ENCODE measurements at places on chromosomes 2 and 18. TPM values are rescaled to one million over a fixed set of nuclear protein-coding genes. Genes with fewer than 3 reads are reported as not detected.

GRCh38 chr2:196592331-196592910 lies 47.1 kb upstream of the CCDC150 start:
- peak; percentile 67 for DNase-seq

- no peak for DNase-seq
Observed at GRCh38 chr2:121828281-121828731, 72.9 kb downstream of the TSN start.

DNA sequence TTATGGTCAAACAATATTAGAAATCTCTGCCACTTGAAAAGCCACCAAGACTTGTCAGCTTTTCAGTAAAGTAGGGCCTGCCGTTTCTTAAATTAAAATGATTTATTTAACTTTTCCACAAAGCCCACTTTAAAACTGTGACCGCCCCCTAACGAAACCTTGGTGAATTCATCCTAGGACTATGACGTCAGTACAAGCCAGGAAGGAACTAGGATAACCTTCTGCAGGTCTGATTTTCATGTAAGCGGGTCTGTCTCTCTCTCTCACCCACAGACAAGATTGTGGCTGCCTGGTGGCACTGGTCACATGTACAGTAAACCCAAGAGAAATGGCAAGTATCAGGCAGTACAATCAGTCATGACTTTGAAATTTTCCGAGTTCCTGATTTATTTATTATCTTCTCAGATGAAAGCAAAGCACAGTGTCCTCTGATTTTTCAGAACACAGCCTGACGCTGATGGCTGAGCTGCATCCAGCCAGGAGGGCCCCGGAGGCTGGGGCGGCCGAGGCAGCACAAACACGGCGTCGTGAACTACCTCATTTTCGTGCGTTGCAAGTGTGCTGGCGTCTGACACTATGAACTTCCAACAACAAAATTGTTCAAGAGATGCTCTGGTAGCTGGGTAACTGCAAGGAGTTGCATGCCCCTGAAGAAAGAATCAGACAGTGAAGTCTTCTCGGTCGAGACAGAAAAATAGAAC lies 18.9 kb downstream of the SALL3 start:
- DNase-seq: no peak

- DNase-seq: no peak
Observed at GRCh38 chr2:71130905-71131244, 441 bp downstream of the MPHOSPH10 start.

DNA sequence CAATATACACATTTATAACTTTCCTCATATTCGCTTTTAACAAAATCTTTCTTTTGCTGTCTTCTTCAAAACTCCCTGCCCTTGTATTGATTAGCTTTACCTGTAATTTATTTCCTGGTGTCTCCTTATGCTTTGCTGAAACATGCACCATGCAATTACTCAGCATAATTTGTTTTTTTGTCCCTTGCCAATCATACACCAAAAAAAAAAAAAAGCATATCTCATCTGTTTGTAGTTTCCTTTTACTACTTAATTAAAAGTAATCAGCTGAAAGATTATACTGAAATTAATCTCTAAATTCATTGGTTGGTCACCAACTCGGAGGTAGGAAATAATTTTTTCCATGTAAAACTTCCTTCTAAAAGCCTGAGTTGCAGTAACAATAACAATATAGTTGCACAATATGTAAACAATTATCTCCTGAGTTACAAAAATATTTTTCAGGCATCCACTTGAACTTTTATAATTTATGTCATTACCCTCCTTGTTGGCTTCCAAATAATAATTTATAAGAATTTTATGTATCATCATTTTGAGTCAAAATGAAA lies 53.0 kb upstream of the ROCK1 start:
- DNase-seq: peak; percentile 18

DNA sequence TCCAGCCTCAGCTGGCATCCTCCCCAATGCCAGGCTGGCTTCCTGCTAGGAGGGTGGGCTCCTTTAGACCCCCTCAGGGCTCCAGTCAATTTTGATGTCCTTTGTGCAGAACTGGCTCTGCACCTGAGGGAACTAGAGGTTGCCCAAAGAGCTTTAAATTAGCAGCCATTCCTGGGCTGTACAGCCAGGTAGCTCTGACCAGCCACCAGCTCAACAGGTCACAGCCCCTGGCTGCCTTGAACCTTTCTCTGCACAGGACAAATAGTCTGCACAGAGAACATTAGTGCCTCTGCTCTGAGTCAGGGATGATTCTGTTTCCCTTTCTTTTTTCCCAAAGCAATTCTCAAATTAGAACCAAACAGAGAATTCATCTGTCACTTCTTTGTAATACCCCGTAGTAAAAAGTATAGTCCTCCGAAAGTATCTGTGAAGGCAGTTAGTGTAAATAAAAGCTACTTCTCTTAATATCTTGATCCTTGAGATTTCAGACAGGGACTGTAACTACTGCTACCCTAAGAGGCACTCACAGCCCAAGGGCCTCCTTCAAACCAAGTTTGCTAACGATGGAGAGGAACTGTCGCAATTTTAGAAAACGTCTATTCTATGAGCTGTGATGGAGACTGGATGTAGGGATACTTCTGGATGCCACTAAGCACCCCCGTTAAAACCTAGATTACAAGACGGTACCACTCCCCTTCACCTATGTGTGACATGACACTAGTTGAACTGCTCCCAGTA lies 3.0 kb downstream of the TTC32 start:
- no peak for DNase-seq

GRCh38 chr2:227117852-227118251 lies 46.2 kb downstream of the COL4A4 start:
- DNase-seq: no peak

DNA sequence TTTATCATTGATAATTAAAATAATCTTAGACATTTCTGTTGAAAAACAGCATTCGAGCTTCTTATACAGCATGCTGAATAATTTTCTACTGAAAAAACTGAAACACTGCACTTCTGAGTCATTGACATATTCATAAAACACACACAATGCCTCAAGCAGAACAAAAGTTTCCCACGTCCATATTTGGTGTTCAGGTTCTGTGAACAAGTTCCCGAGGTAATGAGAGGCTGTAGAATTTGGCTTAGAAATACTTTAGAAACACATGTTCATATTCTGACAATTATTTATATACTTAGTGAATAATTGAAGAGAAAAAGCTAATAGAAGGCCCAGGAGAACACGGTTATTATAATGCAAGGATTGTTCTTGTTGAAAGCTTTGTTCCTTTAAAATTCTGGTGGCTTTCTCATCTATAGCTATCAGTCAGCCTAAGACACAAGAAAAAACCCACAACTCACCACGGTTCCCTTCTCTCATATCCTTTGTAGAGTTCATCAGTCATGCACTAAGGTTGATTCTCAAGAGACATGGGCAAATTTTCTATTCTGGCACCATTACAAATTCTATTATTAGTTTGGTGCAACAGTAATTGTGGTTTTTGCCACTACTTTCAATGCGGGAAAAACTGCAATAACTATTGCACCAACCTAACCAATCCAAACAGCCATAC lies 194.4 kb downstream of the TMX3 start:
- no peak for DNase-seq

- DNase-seq: peak; percentile 51
Observed at GRCh38 chr18:23053776-23054457, 81.4 kb upstream of the CABLES1 start.

DNA sequence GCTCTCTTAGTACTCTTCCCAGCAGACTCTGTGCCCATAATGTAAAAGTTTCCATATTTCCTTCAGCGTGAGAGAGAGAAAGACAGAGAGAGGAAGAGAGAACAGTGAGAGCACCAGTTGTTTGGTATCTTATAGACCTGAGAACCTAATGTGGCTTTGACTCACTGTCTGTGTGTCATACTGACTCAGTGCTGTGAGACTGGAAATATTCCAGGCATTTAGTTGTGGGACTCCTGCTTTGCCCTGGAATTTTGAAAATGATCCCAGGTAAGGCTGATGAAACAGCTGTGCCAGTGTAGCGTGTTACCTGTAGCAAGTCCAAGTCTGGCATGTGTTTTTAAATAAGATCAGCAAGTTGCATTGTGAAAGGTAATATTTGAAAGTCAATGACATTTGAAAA lies 87.9 kb upstream of the KCNH7 start:
- no peak for DNase-seq

DNA sequence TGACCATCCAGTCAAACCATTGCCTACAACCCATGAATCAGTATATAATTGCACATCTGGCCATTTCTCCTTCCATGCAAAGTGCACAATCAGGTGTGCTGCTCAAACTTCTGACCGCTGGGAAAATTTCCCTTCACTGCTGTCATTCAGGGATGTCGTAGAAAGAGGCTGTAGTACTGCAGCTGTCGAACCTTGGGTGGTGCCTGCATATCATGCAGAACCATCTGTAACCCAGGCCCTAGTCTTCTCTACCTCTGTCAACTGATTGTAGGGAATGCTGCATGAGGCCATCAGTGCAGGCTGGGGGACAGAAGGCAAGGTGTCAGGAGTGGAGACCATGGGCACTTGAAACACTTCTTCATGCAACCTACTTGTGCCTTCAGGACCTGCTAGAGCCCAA lies 267.5 kb downstream of the CALCRL start:
- no peak for DNase-seq

GRCh38 chr18:55093808-55094207 lies 134.5 kb upstream of the CCDC68 start:
- no peak for DNase-seq

- DNase-seq: no peak
Observed at GRCh38 chr2:223925106-223925505, 20.0 kb downstream of the WDFY1 start.

DNA sequence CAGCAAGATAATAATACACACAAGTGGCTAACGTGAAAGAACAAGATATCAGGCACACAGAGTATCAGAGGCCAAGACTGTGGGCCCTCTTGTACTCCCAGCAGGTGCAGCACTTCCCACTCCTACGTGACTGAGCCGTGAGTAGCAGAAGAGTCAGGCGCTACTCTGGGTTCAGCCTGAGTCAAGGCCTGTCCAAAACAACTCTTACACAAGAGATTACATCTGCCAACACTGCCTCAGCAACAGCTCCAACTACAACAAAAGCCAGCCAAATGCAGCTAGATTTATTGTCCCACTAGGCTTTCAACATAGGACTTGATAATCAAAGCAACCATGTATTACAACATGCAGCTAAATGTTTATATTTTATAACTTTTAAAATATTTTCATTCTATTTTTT lies 56.2 kb downstream of the ITSN2 start:
- DNase-seq: peak; percentile 39

DNA sequence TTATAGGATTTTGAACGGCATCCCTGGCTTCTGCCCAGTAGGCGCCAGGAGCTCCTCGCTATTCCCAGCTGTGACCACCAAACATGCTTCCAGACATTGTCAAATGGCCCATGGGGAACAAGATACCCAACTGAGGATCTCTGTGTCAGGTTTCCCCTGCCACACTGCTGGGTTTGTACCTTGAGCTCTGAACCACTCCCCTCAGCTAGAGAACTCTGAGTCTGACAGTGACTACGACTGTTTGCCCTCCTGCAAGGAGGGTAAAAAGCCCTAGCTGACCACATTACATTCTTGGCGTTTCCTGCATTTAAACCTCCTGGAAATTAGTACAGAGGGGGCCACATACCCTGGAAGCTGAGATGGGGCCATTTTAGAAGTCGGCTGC lies 12.4 kb downstream of the LRRFIP1 start:
- no peak for DNase-seq

DNA sequence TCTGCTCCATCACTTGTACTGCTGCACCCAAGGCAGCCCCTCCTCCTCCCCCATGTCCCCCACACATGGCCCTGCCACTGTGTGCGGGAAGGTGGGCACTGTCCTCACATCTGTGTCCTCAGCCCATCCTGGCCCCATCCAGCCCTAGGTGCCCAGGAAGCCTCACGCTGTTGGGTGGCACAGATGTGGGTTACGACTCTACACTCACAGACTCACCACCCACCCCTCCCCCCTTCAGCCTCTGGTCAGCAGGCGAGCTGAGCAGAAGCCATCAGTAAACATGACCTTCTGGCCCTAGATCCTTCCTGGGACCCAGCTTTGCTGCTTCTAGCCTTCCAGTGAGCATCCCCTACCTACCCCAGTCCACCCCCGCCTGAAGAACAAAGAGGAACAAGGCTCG lies 43.0 kb downstream of the ADCY3 start:
- DNase-seq: no peak

GRCh38 chr2:101985101-101985792 lies 6.5 kb upstream of the IL1R2 start:
- DNase-seq: no peak

GRCh38 chr18:34120294-34120693 lies 104.4 kb downstream of the NOL4 start:
- DNase-seq: no peak

- DNase-seq: no peak
Observed at GRCh38 chr2:152355409-152355831, 20.4 kb downstream of the FMNL2 start.

- no peak for DNase-seq
Observed at GRCh38 chr2:127101048-127101611, 5.8 kb downstream of the BIN1 start.

- DNase-seq: no peak
Observed at GRCh38 chr2:3263487-3263886, 114.1 kb downstream of the EIPR1 start.

GRCh38 chr2:150784389-150784788 lies 296.9 kb upstream of the RND3 start:
- no peak for DNase-seq

GRCh38 chr18:43692099-43692690 lies 414.9 kb upstream of the SYT4 start:
- DNase-seq: no peak

- no peak for DNase-seq
Observed at GRCh38 chr2:26848336-26849055, 564 bp downstream of the DPYSL5 start.

GRCh38 chr2:136874258-136874657 lies 108.9 kb downstream of the THSD7B start:
- no peak for DNase-seq

- no peak for DNase-seq
Observed at GRCh38 chr2:39524756-39525635, 87.9 kb upstream of the MAP4K3 start.

DNA sequence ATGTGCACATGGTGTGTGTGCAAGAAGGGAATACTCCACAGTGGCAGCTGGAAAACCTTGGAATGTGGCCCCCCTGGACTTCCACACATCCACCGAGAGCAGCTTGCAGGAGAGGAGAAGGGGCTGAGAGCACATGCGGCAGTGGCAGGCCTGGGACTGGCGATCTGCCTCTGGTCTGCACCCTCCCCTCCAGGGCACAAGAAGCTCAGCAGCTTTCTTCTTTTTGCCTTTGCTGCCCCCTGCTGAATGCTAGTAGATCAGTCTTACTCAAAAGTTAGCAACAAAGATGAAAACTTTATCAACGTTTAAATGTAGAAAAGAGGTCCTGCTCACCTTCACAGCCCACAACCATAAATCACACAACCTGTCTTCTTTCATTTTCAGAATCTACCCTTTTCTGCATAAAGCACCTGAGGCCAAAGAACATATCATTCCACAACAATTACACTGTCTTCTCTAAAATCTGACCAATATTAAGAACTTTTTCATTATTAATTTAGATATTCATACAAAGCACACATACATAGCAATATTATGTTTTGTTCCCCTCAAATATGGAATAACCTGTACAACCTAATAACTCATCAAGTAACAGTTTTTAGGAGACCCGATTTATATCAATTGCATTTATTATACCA lies 34.6 kb downstream of the TGFBRAP1 start:
- DNase-seq: peak; percentile 75

Gene PIEZO2
- 33.2 TPM for total RNA-seq

Gene MERTK
- 24.7 TPM for total RNA-seq

Gene SCN3A
- total RNA-seq: 0.71 TPM

Gene FEV
- total RNA-seq: not detected

Gene RNU2-63P
- total RNA-seq: not detected

Gene SATB2
- 3.7 TPM for total RNA-seq

Gene KYNU
- total RNA-seq: 15.5 TPM

Gene FER1L5
- total RNA-seq: 0.64 TPM

Gene MAP4K3
- total RNA-seq: 38.6 TPM

Gene ANKRD30B
- total RNA-seq: not detected

Gene LTBP1
- total RNA-seq: 57.4 TPM

Gene SCN9A
- 46.4 TPM for total RNA-seq

Gene PDE11A
- total RNA-seq: 1.3 TPM

All from lung (tissue), 17 donors.